ENCODE measurements at places on chromosomes 13 and 19.
A peak's percentile ranks its signal among the peaks of the same experiment; 100 is the strongest.

- peak; percentile 12 for DNase-seq
These were observed 4.8 kb upstream of the TM9SF2 start for GRCh38 chr13:99496184-99497142.

DNA sequence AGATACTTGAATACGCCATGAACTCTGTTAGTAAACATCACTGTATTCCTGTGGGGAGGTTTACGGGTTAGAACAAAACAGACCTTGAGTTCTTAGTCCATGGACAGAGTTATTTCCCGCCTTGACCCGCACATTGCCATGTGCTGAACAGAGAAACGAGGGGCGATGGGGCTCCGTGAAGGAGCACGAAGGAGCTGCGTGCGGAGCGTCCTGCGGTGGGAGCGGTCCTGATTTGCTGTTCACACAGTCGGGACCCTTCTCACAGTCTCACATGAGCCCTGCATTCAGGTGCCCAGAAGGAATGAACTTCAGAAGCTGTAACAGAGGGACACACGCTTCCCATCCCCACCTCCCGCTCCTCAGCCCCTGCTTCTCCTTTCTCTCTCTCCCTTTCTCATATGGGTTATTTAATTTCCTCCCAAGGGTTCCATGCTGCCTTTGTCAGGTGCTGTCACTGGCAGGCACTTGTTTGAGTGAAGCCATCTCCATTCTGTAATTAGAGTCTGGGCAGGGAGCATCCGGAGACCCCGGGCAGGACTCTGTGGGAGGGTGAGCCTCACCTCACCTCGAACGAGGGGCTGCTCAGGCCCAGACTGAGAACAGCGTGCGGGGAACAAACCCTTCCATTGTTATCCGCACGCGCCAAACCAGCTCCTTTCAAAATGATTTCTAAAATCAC is 76.9 kb downstream of the TEX29 start:
- DNase-seq = no peak

- no peak for DNase-seq
These were observed 383.1 kb downstream of the FGF14 start for GRCh38 chr13:102018716-102019115.

GRCh38 chr19:10505583-10506229 is 2.5 kb upstream of the KEAP1 start:
- peak; percentile 75 for DNase-seq

DNA sequence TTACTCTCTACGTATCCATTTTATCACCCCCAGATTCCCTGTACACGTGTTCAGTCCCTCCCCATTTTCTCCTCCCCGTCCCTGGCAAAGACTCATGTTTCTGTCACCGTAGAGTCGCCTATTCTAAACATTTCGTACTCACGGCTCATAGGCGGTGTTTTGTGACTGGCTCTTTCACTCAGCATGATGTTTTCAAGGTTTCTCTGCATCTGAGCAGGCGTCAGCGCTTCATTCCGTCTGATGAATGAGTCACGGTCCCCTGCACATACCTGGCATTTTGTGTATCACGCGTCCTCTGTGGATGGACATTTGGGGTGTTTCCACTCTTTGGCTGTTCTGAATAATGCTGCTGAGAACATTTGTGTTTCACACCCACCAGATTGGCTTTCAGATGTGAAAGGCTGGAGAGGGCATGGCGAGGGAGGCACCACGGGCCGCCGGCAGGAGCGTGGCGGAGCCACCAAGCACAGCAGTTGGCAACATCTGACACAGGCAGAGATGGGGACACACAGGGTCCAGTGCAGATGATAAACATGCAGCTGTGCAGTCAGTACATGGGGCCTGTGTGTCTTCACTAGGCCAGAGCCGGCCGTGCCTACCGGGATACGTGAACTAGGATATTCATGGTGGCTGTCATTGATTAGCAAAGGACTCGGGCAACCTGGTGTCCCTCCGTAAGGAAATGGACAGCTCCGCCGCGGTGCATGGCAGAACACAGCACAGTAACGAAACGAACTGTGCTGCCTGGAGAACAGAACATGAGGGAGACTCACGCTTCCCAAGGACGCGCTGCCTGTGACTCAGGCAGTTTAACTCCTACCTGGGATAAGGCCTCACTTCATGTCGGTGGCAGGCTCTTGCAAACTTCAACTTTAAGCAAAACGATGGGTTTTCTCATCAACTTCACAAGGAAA is 117.2 kb downstream of the ATP11A start:
- DNase-seq = no peak

DNA sequence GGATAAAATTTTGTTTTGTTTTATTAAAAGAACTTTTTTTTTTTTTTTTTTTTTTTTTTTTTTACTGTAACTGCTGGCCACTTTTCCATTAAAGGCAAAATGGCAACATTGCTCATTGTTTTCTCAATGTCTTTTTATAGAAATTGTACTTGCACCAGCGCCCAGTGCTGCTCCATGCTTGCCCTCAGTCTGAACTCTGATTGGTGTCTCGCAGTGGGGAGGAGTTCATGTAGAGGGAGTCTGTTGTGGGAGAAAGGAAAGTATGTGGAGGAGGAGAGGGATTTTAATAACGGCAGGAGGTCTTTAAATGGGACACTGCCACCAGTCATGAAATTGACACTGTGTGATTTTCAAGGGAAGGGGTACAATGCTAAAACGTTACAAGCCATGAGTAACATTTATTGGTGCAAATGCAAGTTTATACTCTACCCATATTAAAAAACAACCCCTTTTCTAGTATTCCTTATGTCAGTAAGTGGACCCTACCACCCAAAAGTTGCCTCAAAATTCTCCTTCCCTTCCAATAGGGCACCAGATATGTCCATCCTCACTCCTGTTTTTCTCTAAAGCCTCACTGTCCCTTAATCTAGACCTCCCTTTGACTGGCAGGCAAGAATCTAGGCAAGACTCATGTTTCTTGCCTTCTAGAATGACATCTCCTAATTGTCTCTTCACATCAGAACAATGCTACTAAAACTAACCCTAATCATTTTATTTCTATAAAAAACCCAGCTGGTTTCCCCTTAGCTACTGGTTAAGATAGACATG is 3.2 kb downstream of the RASL11A start:
- no peak for DNase-seq

GRCh38 chr19:46131485-46132143 is 7.1 kb upstream of the IGFL3 start:
- no peak for DNase-seq

GRCh38 chr13:34349091-34349722 is 531.3 kb downstream of the RFC3 start:
- no peak for DNase-seq

- no peak for DNase-seq
These were observed 30.1 kb downstream of the DNAJC3 start for GRCh38 chr13:95707035-95707434.

GRCh38 chr13:107554460-107554859 is 660.9 kb downstream of the LIG4 start:
- no peak for DNase-seq

DNA sequence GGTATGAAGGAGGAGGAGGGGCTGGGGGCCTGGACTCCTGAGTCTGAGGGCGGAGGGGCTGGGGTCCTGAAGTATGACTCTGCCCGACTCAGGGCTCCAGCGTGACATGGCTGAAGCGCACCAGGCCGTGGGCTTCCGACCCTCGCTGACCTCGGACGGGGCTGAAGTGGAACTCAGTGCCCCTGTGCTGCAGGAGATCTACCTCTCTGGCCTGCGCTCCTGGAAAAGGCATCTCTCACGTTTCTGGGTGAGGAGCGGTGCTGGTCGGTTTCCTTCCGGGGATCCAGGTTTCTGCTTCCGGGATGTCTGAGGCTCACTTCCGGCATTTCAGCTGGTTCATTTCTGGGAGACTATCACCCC is 1.2 kb downstream of the CPT1C start:
- no peak for DNase-seq

DNA sequence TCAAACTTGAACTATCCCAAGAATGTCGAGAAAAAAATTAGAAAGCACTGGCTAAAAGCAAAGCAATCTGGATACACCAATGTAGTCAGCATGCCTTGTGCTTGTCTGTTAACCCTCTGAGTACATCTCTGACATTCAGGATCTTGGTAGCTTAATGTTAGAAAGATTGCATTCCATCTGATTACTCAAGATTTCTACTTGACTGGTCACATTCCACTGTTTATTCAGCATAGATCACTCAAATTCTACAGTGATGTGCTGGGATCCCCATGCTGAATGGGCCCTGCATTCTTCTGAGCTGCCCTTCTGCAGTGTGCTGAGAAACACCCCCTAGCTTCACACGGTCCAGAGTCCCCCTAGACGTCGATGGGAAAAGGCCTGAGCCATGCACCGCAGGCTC is 295.4 kb upstream of the MAB21L1 start:
- DNase-seq = no peak

GRCh38 chr19:17409990-17410389 is 4.6 kb upstream of the BST2 start:
- no peak for DNase-seq

GRCh38 chr19:19645233-19645870 is 1.9 kb upstream of the GMIP start:
- DNase-seq = no peak

DNA sequence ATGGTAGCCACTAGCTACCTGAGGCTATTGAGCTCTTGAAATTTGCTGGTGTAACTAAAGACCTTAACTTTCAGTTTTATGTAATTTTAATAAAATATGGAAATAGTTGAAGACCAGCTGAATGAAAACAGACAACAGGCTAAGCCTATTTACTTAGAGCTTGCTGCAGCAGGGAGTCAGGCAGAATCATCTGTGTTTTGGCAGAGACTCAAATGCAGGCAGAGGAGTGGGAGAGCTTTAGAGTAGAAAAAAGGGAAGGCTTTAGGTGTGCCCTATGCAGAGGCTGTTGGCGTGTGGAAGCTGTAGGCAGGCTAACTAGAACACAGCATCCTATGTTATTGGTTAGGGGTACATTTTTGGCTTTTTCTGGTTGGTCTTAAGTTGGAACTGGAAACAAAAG is 304.9 kb upstream of the NBEA start:
- DNase-seq = no peak

GRCh38 chr13:43221611-43222010 is 198.2 kb downstream of the DNAJC15 start:
- DNase-seq = no peak

DNA sequence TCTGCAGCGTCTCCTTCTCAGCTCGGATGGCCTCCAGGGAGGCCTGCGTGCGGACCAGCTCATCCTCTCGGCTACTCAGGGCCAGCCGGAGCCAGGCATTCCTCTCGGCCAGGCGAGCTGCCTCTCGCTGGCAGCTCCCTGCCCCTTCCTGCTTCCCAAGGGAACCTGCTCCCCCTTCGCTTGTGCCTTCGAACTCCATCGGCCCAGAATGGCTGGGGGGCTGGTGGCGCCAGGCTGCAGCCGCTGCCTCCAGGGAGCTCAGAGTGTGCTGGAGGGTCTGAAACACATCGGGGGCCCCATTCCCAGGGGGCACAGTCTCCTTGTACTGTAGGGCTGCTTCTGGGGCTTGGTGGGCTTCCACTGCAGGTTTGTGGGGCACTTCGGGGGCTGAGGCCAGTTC is 2.0 kb downstream of the USHBP1 start:
- DNase-seq = no peak

DNA sequence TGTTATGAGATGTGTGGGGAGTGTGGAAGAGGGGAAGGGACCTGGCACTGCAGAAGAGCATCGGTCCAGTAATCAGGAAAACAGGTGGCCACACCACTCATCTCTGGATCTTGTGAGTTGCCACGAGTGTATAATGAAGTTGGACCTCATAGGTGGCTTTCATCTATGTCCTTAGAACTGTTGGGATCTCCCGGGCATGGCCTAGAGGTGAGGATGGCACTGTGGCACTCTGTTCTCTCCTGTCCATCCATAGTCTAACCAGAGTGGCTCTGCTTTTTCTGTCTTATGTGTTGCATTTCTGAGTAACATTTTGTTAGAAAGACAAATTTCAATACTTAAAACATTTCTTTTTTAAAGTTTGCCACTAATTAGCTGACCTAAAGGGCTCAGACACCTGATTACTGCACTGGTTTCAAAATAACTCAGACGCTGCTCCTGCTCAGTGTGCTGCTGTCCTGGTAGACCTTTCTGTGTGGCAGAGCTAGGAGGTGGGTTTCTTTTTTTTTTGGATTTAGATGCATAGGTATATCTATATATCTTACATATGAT is 5.5 kb downstream of the CNMD start:
- no peak for DNase-seq

GRCh38 chr13:87671753-87672605 is 808 bp downstream of the SLITRK5 start:
- no peak for DNase-seq

- no peak for DNase-seq
These were observed 58.3 kb upstream of the CLDN10 start for GRCh38 chr13:95494082-95494681.

DNA sequence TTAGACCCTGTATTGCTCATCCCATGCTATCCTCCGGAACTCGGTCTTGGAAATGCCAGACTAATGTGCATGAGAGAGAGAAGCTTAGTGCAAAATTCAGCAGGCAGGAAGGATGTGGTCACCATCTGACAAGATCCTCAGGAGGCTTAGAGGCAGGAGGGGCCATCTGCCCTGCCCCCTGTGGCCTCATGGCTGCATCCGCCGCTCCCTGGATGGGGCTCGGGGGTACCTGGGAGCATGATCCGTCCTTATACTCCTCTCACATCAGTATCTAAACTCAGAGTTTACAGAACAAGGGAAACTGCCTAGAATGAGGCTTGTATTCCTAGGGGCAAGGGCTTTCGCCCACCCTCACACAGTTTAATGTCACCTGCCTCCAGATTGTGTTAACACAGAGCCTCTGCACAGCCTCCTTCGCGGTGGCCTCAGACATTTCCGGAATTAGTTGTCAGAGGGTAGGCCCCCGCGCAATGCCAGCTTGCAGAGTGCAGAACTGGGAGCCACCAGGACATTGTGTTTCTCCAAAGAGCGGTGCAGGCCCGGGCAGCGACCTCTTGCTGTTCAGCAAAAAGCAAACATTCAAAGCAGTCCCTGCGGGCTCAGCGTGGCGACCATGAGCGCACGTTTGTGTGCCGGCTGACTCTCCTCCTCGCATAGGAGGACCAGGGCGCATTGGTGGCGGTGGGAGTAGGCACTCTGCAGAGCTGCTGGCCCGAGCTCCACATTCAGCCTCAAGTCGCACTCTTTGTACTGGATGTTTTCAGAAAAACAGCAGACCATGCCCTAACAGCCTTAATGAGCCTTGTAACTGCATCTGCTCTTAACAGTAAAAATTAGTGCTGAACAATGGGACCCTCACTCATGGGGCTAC is 39.1 kb downstream of the GPR12 start:
- no peak for DNase-seq

GRCh38 chr19:29831686-29832085 is 19.9 kb downstream of the CCNE1 start:
- no peak for DNase-seq

DNA sequence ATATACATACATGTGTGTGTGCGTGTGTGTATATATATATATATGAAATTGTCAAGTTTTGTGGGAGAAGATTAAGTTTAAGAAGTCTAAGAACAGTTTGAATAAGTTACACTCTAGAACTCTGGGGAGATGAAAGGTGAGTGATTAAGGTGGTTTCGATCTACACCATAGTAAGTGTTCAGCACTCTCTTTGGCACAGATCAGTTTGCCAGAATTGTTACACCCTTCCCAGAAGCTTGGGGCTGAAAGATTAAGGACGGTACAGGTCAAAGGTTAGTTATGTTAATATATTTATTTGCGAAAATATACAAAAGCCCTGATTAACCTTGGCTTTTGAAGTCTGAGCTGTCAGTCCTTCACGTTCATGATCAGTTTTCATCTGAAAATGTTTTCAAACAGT is 309.1 kb downstream of the KLF5 start:
- no peak for DNase-seq
